ENCODE measurements at places on chromosomes 12 and 14.

GRCh38 chr14:69423279-69423678 is 24.8 kb downstream of the SLC39A9 start:
- no peak for DNase-seq

DNA sequence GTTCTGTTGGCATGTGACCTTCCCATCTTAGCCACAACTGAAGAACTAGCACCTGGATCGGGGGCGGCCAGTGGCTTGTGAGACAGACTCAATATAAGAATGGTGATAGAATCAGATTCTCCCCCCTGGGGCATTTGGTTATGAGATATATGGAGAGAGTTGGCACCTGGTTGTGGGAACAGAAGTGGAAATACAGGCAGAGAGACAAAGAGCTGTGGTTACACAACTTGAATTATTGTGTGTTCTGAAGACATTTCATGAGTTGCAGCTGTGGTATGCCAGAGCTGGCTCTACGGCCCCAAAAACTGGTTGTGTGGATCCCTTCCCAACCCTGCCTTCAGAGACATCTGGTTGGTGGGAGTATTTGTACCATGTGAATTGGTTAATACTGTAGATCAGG is 2.9 kb upstream of the MSRB3 start:
- no peak for DNase-seq

GRCh38 chr12:44618946-44619345 is 257.2 kb downstream of the NELL2 start:
- DNase-seq: no peak

DNA sequence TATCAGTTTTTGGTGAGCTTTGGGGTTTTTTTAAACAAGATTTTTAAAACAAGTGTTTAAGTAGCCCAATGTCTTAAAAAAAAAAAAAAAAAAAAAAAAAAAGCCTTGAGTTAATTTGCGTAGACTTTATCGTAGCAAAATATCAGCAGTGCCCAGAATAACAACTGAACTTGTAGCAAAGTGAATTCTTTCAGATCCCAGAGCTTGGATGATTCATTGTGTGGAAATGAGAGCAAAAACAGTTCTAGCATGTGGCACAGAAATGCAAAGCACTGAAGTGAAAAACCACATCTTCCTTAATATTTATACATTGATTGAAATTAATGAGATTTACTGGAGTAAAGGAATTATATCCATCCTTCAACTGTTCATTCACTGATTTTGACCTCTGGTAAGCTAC is 258.1 kb downstream of the EGLN3 start:
- DNase-seq: no peak

DNA sequence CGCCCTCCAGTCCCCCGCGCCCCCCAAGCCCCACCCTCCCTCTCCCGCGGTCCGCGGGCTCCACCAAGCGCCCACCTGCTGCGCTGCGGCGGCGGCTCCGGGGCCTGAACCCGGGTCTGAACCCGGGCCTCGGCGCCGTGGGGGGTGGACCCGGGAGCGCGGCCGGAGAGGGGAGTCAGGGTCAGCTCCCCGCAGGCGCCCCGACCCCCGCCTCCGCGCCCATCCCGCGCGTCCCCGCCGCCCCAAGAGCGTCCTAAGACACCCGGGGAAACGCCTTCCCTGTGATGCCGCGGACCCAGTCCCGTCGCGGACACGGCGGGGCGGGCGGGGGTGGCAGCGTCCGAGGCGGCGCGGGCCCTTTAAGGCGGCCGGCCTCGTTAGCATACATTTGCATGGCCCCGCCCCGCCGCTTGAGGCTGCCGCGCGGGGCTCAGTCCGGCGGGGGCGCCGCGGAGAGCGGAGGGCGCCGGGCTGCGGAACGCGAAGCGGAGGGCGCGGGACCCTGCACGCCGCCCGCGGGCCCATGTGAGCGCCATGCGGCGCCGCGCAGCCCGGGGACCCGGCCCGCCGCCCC is at the start of gene MMP17:
MMP17 (plus strand) TSS at position 433 of the 574 bp plus-strand sequence; CDS start at position 535, 102 bp downstream.
- no peak for DNase-seq

- no peak for DNase-seq
These were observed 131.2 kb downstream of the SNAPC1 start for GRCh38 chr14:61893371-61893940.

- no peak for DNase-seq
These were observed 152.3 kb downstream of the PHETA1 start for GRCh38 chr12:111216387-111217159.

- DNase-seq: no peak
These were observed 878 bp upstream of the R3HDM2 start for GRCh38 chr12:57431654-57432188.

- no peak for DNase-seq
These were observed 47.8 kb downstream of the BTBD7 start for GRCh38 chr14:93285044-93285443.

GRCh38 chr14:51596488-51597117 is 55.1 kb upstream of the FRMD6 start:
- peak; percentile 23 for DNase-seq

DNA sequence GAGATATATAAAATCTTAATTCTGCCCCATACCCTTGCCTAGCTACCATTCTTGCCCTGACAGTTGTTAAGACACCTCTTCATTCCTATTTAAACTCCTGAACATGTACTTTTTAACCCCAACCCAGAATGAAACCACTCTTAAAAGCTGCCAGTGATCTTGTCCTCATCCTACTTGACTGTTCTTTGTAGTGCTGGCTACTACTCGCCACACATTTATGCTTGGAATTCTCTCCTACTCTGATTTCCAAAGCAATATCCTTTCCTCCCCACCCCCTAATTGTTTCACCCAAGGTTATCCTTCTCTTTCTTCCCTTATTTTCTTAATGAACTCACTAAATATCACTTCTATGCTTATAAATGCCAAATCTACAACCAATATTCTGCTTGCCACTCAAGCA is 4.1 kb downstream of the NFYB start:
- no peak for DNase-seq

GRCh38 chr12:96456265-96456974 is 33.0 kb upstream of the CFAP54 start:
- no peak for DNase-seq

DNA sequence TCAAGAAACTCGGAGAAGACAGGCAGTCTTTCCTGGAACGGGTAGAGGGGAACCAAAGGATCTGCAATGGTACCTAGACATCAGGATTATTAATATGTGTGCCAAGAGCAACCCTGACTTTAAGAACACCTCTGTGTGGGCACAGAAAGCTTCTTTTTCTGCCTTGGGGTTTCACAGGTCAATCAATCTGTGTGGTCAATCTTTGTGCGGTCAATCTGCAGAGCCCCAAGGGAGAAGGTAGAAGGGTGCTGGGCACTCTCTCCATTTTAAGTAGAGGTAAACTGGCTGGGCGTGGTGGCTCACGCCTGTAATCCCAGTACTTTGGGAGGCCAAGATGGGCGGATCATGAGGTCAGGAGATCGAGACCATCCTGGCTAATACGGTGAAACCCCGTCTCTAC is 100.7 kb downstream of the ARF6 start:
- DNase-seq: no peak

- no peak for DNase-seq
These were observed 148.9 kb downstream of the CHST11 start for GRCh38 chr12:104605685-104606084.

- DNase-seq: no peak
These were observed 7.3 kb downstream of the C2CD5 start for GRCh38 chr12:22536971-22537544.

GRCh38 chr12:34363050-34363673 is 340.9 kb downstream of the ALG10 start:
- DNase-seq: no peak

- peak; percentile 31 for DNase-seq
These were observed 54.9 kb downstream of the EID3 start for GRCh38 chr12:104358353-104359003.

DNA sequence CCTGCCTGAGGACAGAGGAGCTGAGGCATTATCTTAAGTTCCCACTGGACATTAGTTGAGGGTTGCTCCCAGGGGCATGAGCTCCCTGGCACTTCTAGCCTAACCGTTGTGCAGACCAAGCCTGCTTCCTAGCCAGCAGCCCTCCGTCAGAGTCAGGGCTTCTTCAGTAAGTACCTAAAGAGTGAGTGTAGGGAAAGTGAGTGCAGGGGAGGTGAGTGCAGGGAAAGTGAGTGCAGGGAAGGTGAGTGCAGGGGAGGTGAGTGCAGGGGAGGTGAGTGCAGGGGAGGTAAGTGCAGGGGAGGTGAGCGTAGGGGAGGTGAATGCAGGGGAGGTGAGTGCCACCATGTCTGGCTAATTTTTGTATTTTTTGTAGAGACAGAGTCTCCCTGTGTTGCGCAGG is 190.5 kb downstream of the ESRRB start:
- DNase-seq: no peak

- DNase-seq: no peak
These were observed 54.3 kb upstream of the RIN3 start for GRCh38 chr14:92459030-92459949.

DNA sequence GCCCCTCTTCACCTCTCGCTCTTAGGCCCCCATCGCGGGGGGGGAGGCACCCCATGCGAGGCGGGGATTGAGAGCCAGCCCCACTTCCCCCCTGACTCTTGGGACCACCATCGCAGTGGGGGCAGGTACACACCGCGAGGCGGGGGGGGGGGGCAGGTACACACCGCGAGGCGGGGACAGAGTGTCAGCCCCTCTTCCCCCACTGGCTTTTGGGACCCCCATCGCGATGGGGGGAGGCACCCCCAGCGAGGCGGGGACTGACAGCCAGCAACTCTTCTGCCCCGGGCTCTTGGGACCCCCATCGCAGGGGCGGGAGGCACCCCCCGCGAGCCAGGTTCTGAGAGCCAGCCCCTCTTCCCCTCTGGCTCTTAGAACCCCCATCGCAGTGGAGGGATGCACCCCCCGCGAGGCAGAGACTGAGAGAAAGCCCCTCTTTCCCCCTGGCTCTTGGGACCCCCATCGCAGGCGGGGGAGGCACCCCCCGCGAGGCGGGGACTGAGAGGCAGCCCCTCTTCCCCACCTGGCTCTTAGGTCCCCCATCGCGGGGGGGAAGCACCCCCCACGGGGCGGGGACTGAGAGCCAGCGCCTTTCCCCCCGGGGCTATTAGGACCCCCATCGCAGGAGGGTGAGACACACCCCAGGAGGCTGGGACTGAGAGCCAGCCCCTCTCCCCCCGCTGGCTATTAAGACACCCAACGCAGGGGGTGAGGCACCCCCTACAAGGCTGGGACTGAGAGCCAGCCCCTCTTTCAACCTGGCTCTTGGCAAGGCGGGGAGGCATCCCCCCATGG is 196.5 kb upstream of the PZP start:
- no peak for DNase-seq

- DNase-seq: peak; percentile 17
These were observed at the start of gene NCOR2 for GRCh38 chr12:124566997-124567672. Gene NCOR2, minus strand, starts transcription at chr12:124567612. Its CDS starts 72,361 bp downstream, at chr12:124495251.

GRCh38 chr14:92122761-92123160 is 992 bp downstream of the CPSF2 start:
- no peak for DNase-seq

DNA sequence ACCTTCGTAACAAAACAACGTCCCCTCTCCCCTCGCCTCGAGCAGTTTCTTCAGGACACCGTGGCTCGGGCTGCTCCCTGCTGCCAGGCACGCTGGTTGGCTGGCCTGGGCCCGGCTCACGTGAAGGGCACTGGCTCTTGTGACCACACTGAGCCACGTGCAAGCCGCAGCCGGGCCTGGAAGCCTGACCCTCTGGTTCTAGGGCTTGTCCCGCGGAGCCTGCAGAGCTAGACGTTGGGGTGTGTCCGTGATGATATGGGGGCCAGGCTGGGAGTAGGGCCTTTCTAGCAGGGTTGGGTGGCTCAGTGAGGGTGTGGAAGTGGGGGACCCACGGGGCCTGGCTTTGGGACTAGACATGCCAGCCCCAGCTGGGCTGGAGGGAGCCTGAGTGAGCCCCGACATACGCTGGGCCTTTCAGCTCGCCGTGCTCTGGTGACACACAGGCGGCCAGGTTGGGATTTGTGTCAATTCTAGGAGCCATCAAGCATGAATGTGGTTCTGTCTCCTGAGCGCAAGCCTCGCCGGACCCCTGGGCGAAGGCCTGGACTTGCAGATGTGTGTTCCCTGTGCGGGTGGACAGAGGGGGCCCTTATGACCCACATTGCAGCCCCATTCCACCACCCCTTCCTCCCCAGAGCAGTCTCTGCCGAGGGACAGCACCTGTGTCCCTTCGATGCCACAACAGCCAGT is 13.6 kb upstream of the AMN start:
- DNase-seq: no peak

GRCh38 chr14:77601846-77602619 is 14.4 kb downstream of the SPTLC2 start:
- no peak for DNase-seq

DNA sequence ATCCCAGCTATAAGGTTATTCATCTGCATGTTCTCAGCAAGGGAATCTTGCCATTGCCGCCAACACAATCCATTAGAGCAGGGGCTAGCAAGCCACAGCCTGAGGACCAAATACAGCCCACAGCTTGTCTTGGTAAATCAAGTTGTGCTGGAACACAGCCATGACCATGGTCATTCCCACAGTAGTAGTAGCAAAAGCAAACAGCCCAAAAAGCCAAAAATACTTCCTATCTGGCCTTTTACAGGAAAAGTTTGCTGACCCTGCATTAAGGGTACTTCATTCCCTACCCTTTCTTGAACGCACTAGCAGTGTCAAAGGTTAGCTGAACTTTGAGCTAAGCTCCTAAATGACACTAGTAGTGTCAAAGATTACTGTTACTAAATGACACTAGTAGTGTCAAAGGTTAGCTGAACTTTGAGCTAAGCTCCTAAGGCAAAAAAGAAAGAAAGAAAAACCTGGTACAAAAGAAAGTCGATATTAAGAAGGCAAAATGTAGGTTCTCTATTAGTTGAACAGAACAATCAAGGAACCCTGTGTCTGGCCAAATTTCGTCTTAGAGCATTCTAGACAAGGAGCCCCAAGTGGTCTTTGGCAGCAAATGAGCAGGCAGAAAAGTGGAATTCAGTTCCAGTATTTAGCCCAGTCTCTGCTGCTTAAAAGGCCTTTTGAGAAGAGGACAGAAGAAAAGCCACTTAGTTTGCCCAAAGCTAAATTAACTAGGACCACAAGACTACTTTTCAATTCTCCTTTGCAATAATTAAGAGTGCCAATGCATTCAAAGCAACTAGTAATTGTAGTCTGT is 67.7 kb downstream of the NT5DC3 start:
- no peak for DNase-seq

DNA sequence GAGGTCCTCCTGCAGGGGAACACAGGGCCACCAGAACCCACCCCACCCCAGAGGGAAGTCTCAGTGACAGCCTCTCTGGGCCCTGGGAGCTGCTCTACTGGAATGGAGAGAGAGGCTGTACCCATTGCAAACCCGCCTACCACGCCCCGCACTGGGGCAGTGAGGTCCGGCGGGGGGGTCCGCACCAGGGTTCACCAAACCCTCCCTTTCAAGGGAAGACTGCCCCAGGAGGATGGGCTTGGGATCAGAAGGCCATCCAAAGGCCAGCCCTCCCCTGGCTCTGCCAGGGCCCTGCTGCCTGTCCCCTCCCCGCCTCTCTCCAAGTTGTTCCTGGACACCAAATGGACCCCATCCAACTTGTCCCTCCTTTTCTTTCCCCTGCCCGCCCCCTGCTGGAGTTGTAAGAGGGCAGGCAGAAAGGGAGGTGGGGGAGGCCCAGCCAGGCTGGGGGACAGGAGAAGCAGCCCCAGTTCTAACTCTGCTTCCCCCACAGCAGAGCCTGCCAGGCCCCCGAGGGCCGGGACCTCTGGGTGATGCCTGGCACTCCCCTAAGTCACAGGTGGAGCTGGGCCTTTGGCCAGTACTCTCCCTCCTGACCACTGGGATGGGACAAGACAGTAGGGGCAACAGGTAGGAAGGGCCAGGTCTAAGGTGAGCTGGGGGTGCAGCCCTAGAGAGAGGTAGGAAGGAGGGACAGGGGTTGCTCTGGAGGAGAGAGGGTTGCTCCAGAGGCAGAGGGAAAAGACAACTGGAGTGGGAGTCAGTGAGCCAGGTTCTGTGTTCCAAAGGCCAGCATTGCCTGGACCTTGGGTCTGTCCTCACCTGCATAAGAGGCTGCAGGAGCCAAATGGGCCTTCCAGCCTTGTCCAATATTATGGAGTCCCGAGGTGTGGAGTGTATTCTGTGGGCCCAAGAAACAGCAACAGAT is 3.2 kb upstream of the DIO3 start:
- DNase-seq: no peak
